ENCODE measurements at places on chromosomes 13 and 19.
A peak's percentile ranks its signal among the peaks of the same experiment; 100 is the strongest.

DNA sequence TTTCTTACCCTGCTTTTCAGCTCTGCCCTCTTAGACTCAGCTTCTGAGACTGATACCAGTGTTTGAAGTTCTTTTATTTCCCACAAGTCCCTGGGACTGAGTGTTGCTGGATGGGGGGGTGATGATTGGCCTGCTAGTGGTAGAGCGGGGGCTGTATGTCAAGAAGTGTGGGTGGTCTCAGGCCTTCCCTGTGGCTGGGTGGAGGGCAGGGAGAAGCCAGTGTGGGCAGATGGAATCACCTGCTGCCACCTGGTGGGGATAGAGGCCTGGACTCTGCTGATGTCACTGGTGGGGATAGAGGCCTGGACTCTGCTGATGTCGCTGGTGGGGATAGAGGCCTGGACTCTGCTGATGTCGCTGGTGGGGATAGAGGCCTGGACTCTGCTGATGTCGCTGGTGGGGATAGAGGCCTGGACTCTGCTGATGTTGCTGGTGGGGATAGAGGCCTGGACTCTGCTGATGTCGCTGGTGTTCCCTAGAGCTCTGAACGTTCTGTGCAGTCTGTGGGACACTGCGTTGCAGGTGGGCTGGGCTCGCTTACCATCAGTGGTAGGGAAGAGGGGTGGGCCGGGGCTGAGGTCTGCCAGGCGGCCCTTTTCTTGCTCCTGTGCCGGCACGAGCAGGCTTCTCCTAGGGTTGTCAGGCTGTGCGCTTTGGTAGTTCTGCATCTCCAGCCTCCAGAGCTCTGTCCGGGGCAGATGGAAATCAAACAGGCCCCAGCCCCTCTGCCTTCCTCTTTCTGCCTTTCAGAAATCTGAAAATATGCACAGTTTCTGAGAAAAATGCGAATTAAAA lies 101.3 kb downstream of the ARHGEF7 start:
- no peak for DNase-seq

DNA sequence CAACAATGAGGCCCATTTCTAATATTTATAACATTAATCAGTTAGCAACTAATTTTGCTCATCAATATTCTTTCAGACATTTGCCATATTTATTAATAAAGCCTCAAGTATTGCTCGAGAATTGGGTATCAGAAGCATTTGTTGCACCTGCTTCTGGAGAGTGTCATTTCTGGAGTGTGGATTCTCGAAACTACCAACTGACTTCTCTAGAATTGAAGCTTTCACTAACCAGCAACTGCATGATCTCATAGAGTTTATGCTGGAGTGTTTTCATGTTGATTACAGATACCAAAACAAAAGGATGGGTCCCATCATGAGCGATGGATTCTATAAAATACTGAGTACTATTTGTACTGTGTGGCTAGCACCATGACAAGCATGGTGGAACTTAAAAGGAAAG lies 121.0 kb upstream of the SLC7A1 start:
- DNase-seq, result no peak

DNA sequence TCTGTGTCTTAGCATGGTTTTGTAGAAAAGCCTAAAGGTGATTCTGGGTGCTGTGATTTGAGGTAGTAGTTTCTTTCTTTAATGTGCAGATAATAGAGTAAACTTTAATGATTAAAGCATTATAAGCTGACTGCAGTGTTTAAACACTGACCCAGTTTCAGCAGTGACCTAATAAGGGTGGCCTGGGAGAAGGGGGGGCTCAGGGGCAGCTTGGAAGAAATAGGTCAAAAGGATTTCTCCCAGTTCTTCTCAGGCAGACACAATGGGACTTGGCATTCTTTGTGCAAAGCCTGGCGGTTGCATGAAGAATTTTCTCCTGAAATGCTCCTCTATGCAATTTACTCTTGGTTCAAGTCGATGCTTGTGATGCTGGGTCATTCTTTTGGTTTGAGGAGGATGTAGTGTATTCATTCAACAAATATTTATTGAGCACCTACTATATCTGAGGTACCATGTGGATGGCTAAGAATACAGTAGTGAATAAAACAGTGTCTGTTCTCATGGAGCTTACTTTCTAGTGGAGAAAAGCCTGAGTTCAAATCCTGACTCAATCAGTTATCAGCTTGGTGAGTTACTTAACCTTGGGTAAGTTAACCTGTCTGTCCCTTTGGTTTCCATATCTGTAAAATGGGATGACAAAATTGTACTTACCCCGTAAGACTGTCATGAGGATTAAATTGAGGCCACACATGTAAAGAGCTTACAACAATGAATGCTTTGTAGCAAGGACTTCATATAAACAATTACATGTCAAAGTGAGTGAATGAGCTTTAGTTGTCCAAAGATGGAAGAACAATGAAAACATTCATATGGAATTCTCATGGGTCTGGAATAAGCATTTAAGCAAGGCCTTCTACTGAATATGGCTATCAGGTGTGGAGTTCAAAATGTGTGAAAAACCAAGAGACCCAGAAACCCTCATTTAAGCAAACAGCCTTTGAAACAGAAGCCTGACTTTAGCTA lies 210.2 kb downstream of the KCNRG start:
- no peak for DNase-seq

GRCh38 chr13:48220592-48220980 lies 12.4 kb upstream of the ITM2B start:
- DNase-seq, result peak; percentile 30

- DNase-seq, result no peak
These were observed 16.2 kb downstream of the ZNF71 start for GRCh38 chr19:56611288-56611687.

DNA sequence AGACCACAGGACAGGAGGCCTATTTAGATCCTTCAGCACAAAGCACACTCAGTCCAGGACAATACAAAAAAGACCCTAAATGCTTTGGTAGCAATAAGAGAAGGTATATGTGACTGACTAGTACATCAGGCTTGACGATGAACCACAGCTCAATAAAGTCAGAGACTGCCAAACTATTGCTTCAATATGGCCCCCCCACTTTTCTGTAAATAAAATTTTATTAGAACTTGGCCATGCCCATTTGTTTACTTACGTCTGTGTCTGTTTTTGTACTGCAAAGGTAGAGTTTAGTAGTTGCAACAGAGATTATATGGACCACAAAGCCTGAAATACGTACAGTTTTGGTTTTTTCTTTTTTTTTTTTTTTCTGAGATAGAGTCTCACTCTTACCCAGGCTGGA lies 136.7 kb downstream of the IRS2 start:
- DNase-seq, result no peak

DNA sequence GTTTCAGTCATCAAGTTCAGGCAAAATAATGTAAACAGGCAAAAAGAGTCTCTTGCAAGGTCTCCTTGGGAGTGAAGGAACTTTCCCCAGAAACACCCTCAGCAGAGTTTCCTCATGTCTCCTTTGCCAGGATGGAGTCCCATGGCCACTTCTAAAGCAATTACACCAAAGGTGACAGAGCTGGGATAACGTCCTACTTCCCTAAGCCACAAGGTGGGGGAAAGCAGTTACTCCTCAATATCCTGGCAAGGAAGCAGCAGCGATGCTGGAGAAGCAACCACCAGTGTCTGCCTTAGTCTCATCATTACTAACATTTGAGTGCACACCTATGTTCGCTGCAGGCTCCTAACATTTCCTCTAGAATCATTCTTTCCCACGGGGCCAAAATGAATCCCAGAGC lies 88.6 kb downstream of the UBL3 start:
- no peak for DNase-seq

- DNase-seq, result peak; percentile 93
These were observed 832 bp downstream of the TMEM143 start for GRCh38 chr19:48362716-48363499.

DNA sequence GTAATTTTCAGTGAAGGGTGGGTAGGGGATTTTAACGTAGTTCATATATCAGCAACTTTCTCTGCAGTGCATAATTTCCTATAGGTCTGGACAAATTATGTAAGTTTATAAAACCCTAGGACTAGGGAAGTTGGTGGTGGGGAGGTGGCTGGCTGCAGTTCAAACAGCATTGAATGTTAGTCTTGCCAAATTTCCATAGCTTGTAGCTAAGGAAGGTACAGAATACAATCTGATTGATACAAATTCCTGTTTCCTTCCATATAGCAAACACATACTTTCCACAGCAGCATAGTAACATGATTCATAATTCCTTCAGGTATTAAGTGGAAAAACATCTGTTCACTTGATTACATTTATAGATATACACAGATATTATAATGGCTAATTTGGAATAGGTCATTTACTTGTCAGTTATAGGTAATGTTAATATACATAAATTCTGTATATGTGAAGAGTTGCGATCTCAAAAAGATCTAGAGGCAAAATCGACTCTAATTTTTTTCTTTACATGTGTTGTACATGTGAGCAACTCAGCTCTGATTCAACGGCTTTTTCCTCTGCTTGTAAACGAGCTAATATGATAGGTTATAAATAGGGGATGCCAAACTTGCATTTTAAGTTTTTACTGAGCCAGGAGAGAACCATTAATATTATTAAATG lies 233.4 kb upstream of the CSNK1A1L start:
- no peak for DNase-seq

DNA sequence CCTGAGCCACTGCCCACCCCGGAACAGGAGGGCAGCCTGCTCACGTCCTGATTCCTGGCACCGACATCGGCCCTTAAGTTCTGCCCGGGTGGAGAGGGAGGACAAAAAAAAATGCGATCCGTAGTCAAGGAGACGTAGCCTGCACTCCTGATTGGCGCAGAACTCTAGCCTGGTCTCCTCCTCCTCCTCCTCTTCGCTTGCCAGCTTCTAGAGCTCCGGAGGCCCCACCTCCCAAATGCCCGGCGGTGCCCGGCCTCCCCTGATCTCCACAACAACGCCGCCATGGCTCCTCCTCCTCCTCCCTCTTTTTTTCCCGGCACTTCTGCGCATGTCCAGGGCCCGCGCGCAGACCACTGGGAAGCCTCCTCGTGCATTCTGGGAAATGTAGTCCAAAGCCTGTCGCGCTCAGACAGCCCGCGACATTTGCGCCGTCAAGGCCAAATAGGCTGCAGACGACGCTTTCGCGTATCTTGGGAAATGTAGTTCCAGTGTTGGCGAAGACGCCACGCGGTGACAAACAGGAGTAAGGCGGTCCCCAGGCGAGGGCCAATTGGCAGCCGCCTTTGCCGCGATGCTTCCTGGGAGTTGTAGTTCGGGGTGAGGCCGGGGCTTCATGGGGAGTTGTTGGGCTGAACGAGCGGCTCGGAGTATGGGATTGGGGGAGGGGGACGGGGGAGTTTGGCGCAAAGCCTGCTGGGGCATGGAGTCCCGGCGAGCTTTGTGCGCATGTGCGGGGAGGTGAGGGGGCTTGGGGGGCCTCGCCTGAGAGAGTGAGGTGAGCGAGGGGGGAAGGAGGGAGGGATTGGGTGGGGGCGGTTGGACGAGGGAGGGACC lies at the start of gene ZNF444:
Gene ZNF444, plus strand, starts transcription at position 705 of the 834 bp plus-strand sequence. CDS start 5,625 bp downstream, outside the sequence.
- peak; percentile 99 for DNase-seq

DNA sequence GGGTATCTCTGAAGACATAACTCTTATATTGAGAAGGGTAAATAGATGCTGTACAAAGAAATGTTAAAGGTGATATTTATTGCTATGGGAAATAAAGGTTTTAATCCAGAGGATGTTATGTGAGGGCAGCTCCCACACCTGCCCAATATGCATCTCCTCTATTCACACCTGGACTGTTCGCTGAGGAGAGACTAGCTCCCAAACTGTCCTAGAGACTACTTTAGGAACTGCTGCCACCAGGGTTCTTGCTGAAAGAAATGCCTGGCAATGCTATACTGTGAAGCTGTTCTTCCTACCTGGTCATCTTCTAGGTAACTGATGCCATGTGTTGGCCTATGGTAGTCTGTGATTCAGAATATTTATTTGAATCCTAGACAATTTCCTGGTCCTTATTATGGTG lies 1421.5 kb upstream of the SPRY2 start:
- DNase-seq, result no peak

DNA sequence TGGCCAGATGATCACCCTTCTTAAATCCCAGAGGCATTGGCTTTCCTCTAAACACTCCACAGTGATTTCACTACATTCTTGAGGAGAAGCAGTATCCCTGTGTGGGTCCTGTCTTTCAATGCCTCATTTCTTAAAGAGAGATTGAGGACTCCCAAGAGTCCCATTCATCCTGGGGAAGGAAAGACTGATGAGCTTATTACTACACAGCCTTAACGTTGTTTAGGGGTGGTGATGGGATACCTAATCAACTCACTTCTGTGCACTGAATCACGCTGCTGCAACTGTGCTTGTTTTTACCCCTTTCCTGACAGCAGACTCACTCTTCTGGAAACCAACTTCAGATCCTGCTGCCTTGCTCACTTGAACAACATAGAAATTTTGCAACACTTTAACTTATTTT lies 203.1 kb downstream of the RGCC start:
- DNase-seq, result no peak

GRCh38 chr19:29421196-29421545 lies 104.6 kb upstream of the VSTM2B start:
- no peak for DNase-seq

DNA sequence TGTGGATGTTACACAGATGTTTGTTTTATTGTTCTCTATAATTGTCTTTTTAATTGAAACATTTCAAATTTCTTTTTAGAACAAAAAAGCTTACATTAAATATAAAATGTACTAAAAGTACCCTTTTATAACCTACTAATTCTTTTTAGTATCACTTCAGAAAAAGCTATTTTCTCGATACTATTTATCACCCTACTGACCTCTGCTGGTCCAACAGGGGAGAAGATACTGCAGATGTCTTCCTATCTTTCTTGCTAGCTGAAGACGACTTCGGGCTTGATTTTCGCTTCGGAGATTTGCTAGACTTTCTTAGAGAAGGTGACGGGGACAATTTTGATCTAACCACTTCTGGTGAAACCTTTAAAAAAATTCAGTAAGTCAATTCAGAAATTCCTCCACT lies 42.4 kb downstream of the ZC3H13 start:
- peak; percentile 11 for DNase-seq

DNA sequence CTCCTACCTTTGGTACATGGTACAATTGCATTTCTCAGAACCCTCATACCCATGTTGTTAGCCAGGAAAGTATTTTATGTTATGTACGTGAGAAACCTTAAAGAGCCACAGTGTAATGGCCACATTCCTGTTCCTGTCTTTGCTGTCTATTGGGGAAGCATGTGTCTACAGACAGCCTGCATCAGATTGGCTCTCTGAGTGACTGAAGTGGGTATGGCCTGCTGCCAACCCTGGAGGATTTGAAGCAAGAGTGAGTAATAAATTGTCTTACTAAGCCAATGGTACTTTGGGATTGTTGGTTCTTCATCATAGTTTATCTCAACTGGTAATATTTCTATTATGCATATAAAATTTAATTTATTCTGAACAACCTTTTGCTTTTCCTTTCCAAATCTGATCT lies 574.1 kb downstream of the LMO7 start:
- no peak for DNase-seq

DNA sequence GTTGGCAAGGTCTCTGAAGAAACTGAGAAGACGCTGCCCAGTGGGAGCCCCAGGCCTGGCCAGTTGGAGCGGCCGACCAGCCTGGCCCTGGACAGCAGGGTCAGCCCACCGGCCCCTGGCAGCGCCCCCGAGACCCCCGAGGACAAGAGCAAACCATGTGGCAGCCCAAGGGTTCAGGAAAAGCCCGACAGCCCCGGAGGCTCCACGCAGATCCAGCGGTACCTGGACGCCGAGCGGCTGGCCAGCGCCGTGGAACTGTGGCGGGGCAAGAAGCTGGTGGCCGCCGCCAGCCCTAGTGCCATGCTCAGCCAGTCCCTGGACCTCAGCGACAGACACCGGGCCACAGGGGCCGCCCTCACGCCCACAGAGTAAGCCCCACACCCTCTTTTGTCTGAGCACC lies 20.1 kb upstream of the USE1 start:
- DNase-seq, result no peak
